Hematopoietic multipotent progenitor cell treated with erythropoietin and hydrocortisone succinate and interleukin-3 and kit ligand, for 15 days (in vitro differentiated cells): ENCODE measurements at places on chromosomes 12 and 14.

DNA sequence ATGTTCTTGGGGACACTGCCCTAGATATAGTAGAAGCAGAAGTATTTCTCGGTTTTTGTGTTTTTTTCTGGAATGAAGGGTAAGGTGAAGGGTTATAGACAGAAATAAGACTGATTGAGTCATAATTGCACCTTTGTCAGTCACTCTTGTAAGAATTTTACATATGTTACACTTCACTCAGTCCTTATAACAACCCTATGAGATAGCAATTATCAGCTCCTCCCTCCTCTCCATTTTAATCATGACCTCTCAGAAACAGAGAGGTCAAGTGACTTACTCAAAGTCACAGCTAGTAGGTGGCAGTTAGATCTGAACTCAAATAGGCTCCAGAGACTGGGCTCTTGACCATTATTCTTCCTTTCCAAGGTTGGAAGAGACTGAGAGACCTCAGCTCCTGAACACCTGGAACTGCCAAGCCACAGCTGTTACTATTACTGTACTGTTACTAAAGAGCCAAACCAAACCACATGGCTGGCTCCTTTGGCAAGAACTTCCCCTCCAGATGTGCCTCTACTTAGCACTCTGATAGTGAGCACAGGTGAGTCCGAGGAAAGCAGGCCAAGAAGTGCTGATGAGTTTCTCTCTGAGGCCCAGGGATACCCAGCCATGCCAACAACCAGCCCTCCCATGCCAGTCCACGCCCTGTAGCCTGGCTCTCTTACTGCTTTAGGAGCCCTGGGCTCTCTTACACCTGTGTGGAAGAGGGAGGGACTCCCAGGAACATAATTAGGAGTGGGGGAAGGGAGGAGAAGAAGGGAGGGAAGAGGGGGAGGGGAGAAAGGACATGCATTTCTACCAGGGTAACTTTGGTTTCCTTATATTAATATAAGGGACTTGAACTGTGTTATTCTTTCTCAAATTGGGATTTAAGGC is 121.3 kb downstream of the CRADD start:
- no peak for DNase-seq

- no peak for DNase-seq
Observed at GRCh38 chr12:52027085-52027843, 20.5 kb downstream of the TAMALIN start.

DNA sequence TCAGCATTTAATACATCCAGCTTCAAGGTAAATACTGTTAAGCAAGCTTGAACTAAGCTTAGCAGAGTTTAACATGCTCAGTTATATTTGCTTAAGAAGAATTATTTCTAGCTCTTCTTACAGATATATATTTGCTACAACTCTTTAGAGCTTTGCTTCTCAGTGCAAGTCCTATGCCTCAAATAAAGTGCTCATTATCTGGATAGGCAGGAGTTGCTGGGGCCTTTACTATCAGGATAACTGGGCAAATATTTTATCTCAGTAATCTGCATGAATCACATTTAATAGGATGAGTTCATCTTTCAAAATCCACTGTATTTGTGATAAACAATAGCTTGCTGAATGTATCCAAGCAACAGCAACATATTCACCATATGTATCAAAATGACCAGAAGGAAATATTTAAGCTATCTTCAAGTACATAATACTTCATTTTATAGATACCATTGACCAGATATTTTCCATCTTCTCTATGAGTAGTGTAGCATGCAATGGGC is 187.6 kb downstream of the NOVA1 start:
- DNase-seq = no peak

DNA sequence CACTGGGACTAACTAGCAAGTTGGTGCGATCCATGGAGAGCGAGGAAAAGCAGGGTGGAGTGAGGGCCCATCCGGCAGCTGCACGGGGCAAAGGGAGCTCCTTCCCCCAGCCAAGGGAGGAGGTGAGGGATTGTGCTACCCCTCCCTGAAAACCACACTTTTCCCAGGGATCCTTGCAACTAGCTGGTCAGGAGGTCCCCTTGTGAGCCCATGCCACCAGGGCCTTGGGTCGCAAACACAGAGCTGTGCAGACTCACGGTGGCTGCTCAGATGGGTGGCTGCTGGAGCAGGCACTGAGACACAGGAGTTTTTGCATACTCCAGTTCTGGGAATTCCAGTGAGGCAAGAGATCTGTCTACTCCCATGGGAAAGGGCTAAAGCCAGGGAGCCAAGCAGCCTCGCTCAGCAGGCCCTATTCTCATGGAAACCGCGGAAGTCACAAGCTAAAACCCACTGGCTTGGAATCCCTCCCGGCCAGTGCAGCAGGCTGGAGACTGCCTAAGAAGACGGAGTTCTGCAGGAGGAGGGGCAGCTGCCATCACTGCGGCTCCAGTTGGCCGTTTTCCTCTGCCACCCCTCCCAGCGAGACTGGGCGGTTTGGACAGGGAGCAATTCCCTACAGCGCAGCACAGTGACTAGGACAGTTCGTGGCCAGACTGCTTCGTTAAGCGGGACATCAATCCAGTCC is 10.9 kb upstream of the ZNF705A start:
- DNase-seq = no peak

DNA sequence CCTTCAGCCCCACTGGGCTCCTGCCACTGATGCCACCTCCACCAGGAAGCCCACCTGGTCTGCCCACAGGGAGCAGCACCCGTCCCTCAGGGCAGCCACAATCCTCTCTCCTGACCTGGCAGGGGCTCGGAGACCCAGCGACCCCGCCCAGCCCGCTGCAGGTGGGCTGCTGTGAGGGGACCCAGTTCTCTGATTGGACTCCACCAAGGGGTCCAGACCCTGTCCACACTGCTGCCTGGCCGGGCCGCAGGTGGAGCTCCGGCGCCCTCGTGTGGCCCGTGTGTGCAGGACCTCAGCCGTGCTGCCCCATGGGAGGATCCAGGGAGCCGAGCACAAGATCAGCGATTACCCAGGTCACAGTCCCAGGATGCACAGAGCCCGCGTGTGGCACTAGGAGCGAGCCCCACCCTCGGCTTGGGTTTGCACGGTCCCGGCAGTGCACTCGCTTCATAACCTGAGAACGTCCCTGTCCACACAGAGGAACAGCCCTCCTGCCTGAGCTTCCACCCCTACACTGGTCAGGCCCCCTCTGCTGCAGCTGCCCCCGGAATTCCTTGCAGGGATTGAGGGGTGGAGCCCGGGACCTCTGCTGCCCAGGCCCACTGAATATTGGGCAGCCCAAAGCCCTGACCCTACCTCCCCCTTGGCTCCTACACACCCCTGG is 35.4 kb upstream of the TMEM179 start:
- peak; percentile 52 for DNase-seq

GRCh38 chr14:90810806-90811205 is 5.4 kb downstream of the TTC7B start:
- DNase-seq = no peak

GRCh38 chr14:85214471-85214870 is 315.5 kb upstream of the FLRT2 start:
- no peak for DNase-seq

- DNase-seq = no peak
Observed at GRCh38 chr14:56885825-56886224, 75.5 kb upstream of the OTX2 start.

- DNase-seq = no peak
Observed at GRCh38 chr12:54412348-54412747, 6.7 kb downstream of the ITGA5 start.

DNA sequence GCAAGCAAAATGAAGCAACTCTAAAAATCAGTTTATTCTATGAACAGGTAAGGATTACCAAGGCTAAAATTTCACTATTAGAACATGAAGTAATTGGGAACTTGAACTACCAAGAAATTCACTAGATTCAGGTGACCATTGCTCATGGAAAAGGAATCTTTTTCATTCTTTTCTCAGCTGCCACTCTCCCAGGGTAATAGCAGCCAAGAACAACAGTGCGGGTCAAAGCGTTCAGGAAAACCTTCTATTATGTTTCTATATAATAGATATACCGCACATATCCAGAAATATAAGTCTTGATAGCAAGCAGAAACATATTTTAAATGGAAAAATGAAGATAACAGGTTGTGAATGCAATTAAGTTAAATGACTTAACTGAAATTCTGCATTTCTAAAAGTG is 125.6 kb downstream of the NELL2 start:
- no peak for DNase-seq

GRCh38 chr12:110555577-110556406 is 27.3 kb downstream of the PPTC7 start:
- DNase-seq = no peak

- DNase-seq = no peak
Observed at GRCh38 chr12:25115677-25116076, 79.3 kb downstream of the DNAI7 start.

DNA sequence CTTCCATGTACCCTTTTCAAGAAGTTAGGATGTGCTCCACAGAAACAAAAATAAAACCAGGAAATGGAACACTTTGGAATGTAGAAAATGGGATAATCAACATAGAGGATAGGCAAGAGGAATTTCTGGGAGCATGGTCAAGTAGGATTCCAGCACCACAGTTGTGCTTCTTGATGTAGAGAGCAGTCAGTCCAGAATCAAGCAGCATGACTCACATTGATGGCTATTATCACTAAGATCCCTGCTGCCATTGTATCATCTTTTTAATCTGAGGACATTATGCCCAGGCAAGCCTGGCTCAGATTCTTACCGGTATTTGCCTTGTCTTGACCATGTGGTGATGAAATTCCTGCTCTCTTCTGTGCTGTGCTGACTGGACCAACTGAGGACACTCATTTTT is 5.7 kb downstream of the ETFRF1 start:
- no peak for DNase-seq

GRCh38 chr12:92473564-92473963 is 229.2 kb upstream of the PLEKHG7 start:
- DNase-seq = no peak

DNA sequence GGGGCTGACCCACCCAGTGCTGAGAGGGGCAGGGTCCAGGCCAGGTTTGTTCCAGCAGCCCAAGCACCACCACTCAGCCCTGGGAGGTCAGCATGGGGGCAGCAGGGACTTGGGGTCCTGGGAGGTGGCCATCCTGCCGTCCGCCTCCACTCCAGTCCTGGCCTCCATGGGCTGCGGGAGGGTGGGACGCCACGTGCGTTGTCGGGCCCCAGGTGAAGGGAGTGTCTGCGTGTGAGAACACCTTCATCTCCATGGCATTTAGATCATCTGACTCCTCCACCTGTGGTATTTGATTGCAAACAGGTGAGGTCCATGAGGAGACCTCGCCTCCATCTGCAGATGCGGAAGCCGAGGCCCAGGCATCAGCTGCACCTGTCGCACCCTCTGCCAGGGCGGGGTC is 44.1 kb downstream of the FBRSL1 start:
- DNase-seq = no peak

- DNase-seq = no peak
Observed at GRCh38 chr12:89721291-89721987, 12.8 kb upstream of the ATP2B1 start.

- no peak for DNase-seq
Observed at GRCh38 chr14:54985156-54985555, 41.7 kb downstream of the WDHD1 start.

GRCh38 chr12:7645395-7646177 is 20.1 kb downstream of the APOBEC1 start:
- DNase-seq = peak; percentile 63

DNA sequence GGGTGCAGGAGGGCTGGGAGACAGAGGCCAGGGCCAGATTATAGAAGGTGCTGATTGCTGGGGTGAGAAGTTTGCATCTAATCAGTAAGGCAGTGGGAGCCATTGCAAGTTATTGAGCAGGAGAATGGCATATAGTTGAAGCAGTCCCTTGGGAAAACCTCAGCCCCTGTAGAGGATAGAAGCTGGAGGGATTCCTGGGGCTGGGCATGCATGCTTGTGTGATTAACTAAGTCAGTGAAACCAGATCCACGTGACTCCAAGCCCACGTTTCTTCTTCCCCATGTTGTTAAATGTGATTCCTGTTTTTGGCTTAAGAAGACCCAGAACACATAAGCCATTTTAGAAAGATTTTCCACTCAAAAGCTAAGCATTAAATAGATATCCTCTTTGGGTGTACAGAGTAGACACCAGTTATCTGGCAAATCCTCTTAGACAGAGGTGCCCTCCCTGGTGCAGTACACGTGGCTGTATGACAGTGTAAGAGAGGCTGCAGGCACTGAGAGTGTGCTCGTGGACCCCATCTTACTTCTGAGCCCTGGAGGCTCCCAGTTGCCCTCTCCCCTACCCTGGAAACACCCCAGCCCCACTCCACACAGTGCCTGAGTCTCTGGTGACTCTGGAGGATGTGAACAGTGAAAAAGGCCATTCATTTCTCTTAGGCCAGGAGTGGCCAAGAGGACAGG is 3.2 kb downstream of the C14orf132 start:
- DNase-seq = no peak

GRCh38 chr14:87698481-87698880 is 294.5 kb downstream of the GALC start:
- DNase-seq = no peak

DNA sequence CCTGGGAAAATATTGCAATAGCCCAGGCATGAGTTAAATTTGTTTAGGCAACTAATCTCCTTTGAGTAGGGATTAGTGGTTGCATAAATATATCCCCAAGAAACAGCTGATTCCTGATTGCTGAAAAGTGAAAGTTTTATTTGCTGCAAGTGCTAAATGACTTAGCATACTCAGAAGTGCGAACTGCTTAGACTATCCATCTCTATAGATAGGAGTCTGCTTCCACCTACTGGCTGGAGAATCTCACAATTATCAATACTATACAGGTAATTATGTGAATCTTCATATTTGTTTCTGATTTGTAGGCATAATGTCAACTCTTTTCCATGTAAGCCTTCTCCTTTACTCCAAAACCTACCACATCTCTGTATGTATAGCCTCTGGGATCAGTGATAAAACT is 12.0 kb upstream of the SLCO1B3 start:
- DNase-seq = no peak

DNA sequence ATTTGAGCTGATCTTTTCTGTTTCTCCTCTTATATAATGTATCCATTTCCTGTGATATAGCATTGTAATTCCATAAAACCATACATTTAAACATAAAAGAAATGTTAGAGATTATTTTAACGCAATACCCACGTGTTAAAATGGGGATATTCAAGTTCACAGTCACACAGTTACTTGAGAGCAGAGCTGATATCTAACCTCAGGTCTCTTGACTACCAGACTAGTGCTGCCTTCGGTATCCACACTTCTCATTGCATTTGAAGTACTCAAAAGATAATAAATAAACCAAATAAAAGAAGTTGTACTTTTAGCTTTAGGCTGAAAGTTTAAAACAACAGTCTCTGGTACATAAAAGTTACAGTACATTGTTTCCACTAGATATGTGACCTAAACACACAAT is 2.9 kb downstream of the CLECL1 start:
- DNase-seq = no peak
